ENCODE measurements at places on chromosomes 6 and 20.
A peak's percentile ranks its signal among the peaks of the same experiment; 100 is the strongest.

GRCh38 chr20:59160389-59161115 lies 3.1 kb upstream of the ZNF831 start:
- DNase-seq: no peak

- peak; percentile 72 for DNase-seq
Measured at GRCh38 chr6:35146453-35146852, 5.3 kb upstream of the TCP11 start.

GRCh38 chr6:137051790-137052472 lies 7.2 kb upstream of the IL20RA start:
- no peak for DNase-seq

DNA sequence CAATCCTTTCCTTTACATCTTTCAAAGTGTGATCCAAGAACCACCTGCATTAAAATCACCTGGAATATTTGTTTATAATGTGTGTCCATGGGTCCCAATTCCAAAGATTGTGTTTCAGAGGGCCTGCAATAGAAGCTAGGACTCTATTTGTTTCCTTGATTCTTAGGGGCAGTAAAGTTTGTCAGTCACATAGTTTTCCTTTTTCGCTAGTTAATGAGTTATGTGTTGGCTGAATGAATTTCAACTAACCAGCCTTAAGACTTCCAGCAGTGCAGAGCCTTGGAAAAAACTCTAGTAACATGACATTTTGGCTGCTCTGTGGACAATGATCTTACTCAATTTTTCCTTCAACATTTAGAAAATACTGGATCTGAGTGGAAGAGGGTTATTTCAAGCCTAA lies 11.3 kb downstream of the FAM217A start:
- DNase-seq: no peak

DNA sequence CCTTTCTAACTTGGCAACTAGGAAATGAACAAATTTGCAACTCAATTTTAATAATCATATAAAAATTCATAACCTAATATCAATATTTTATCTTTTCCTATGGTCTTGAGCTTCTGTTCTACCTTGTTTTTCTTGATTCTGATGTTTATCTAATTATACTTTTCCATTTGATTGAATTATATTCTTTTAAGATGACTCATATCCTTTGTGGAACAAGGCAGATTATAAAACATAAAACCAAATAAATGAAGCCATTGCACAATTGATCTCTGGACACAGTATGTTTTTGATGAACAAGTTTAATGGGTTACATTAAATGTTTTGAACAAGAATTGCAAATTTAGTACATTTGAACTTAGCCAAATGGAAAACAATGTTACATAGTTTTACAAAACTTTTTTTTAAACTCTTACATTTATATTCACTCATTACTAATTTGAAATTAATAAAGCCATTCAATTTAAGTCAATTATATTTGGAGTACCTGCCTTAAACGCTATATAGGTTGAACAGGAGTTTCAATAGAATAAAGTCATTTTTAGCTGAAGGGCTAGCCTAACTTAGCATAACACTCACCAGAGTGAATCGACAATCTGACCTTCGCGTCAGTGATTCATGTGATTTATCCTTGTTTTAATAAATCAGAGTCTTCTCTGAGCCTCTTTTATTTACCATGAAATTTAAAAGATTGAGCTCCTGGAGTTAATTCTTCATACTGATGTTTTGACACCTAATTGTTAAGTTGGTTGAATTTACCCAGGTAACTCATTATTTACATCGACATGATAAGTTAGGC lies 3.8 kb downstream of the NCOA7 start:
- no peak for DNase-seq

GRCh38 chr20:53986037-53986650 lies 84.2 kb downstream of the BCAS1 start:
- no peak for DNase-seq

- DNase-seq: no peak
Measured at GRCh38 chr6:156849806-156850205, 72.6 kb downstream of the ARID1B start.

GRCh38 chr6:56956491-56956890 lies 1.6 kb downstream of the BEND6 start:
- no peak for DNase-seq

- DNase-seq: no peak
Measured at GRCh38 chr6:22067122-22067521, 229.7 kb downstream of the PRL start.

DNA sequence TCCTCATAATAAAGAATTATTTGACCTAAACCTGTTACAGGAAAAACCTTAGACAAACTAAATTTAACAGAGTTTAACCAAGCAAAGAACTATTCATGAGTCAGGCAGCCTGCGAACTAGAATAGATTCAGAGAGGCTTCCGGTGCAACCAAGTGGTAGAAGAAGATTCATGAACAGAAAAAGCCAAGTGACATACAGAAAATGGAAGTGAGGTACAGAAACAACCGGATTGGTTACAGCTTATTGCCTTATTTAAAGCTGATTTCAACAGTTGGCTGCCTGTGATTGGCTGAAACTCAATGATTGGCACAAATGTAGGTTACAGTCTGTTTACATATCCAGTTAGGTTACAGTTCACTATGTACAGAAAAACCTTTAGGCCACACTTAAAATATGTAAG lies 10.1 kb downstream of the PPP1R3G start:
- DNase-seq: no peak

DNA sequence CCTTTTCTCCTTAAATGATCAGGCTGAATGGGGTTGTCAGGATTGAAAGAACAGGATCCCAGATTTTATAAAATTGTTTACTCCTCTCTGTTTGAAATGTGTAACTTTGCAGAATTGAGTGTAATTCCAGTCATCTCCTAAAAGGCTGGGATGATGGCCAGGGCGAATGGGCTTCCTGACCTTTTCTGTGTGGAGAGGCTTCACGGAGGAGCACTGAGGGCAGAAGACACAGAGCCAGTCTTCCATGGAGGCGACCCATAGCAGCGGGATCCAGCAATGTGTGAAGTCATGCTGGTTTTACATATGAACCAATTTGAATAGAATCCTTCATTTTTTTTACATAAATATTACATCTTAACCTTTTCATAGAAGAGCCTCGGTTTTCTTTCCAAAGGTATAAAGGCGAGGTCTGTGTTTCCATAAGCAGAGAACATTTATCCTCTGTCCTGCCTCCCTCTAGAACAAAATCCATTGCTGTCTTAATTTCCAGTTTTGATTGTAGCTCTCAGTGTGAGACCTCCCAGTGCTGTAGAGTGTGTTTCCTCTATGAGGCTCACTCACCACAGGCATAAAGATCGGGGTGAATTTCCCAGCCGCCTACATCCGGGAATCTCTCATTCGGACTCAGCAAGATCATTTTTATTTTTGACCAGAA lies 369.7 kb upstream of the FLRT3 start:
- DNase-seq: no peak

DNA sequence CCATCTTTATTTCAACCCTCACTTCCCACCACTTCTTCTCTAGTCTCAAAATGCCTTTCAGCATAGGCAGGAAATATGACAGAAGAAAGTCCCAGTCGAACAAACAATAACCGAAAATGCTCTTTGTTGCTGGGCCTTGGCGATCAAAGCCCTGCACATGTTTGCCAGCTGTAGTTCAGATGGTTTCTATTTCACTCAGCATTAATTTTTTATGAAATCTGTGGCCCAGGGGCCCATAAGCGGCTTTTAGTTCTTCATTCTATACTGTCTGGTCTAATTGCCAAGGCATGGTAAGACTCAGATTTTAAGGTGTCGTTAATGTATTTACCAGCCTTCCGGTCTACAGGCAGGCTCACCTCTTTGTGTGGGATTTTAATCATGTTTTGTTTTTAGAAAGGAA lies 10.9 kb upstream of the F13A1 start:
- no peak for DNase-seq

DNA sequence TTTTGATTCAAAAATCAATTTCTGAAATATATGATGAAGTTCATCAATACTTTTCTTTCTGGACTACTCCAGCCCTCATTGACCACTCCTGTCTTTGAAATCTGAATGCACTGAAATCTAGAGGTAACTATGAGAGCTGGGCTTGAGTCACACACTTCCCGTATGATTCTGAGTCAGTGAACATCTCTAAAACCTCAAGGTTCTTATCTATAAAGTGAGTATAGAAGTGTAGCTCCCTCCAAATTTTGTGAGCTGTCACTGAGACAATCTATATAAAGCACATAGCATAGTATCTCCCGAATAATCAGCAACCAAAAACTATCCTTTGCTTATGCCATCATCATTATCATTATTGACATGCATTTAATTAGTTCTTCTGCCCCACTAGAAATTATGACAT lies 182.4 kb downstream of the TSHZ2 start:
- no peak for DNase-seq
